ENCODE measurements at places on chromosomes 3 and 15. TPM values are rescaled to one million over a fixed set of nuclear protein-coding genes. Genes with fewer than 3 reads are reported as not detected.

The SNTN gene
- total RNA-seq = not detected

The RTP2 gene
- total RNA-seq = not detected

The CCDC39 gene
- total RNA-seq = not detected

The CAND2 gene
- total RNA-seq = 5.2 TPM
